GM23248 (cell line): ENCODE measurements at places on chromosomes 13 and 19. TPM values are rescaled to one million over a fixed set of nuclear protein-coding genes. Genes with fewer than 3 reads are reported as not detected.

DNA sequence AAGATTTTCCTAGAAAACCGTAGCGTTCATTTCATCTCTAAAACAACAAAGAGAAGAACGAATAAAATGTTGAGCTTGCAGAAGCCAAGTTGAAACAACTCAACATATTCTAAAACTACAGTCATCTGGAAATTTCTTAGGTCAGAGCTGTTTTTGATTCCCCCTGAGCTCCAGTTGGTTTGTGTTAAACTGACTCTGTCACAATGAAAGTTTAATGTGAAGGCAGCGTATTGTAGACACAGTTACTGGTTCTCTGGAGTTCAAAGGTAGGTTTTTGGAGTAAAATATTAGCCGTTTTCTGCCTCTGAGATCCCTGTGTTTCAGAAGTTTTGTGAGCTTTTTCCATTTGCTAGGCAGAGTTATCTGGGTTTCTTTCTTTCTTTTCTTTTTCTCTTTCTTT is 2.2 kb downstream of the ARHGEF7 start:
- peak overlapping the region; percentile 69 for H3K4me3 ChIP-seq
- H3K36me3 ChIP-seq = no peaks in the 10 kb centered on the region
- H3K4me1 ChIP-seq = peaks cover 20% of the 10 kb centered on the region
- DNase-seq = peak; percentile 53
- peak overlapping the region; percentile 75 for H3K27ac ChIP-seq

DNA sequence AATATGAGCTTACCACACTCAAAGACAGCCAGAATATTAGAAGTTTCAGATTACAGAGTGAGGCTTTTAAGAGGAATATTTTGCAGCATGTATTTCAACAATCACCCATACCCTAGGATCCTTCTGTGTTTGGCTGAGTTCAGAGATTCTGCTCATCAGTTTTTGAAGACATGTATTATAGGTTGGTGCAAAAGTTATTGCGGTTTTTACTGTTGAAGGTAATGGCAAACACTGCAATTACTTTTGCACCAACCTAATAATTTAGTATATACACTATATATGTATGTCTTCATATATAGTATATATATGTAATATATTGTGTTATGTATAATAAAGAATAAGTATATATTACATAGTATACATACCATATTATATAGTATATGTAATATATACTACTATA is 435.1 kb downstream of the IRS2 start:
- DNase-seq = no peak
- H3K36me3 ChIP-seq = no peaks in the 10 kb centered on the region
- H3K4me1 ChIP-seq = peaks cover 27% of the 10 kb centered on the region
- no peak overlapping the region for H3K27ac ChIP-seq
- no peak overlapping the region for H3K4me3 ChIP-seq

- no peaks in the 10 kb centered on the region for H3K4me1 ChIP-seq
- DNase-seq = peak; percentile 94
- no peaks in the 10 kb centered on the region for H3K36me3 ChIP-seq
- H3K4me3 ChIP-seq = peak overlapping the region; percentile 75
- no peaks in the 10 kb centered on the region for H3K27me3 ChIP-seq
These were observed 10.6 kb upstream of the ZNF709 start for GRCh38 chr19:12495002-12495802.

DNA sequence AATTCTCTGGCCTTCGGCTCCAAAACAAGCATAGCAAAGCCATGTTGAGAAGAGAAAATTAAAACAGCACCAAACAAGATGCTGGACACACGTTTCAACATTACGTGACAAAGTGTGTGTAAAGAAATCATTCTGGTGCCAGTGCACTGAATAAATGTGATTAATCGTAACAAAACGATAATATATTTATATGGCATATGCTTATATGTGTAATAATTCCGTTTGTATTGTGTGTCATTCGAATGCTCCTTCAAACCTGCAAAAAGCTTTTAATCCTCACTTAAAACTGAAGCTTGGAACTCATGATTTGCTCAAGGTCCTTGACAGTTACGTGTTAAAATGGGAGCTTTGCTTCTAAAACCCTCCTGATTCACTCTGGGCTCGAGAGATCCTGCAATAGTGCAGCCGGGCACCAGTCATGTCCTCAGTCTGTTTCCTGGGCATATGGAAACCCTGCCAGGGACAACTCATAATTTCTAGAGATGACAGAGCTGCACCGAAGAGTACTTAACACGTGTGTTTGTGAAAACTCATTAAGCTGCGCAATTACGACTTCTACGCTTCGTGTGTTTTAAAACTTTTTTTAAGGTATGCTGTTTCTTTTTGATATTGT is 731 bp upstream of the AKAP8L start:
- DNase-seq = peak; percentile 90
- H3K27ac ChIP-seq = peak overlapping the region; percentile 81
- no peaks in the 10 kb centered on the region for H3K27me3 ChIP-seq
- peaks cover 20% of the 10 kb centered on the region for H3K4me1 ChIP-seq
- peak overlapping the region; percentile 98 for H3K4me3 ChIP-seq
- peaks cover 18% of the 10 kb centered on the region for H3K36me3 ChIP-seq

- H3K4me1 ChIP-seq = no peaks in the 10 kb centered on the region
- no peak overlapping the region for H3K4me3 ChIP-seq
- peaks cover 40% of the 10 kb centered on the region for H3K27me3 ChIP-seq
- no peaks in the 10 kb centered on the region for H3K36me3 ChIP-seq
- DNase-seq = no peak
These were observed 39.1 kb downstream of the ERICH6B start for GRCh38 chr13:45576466-45576865.

GRCh38 chr13:110592665-110593064 is 22.7 kb upstream of the NAXD start:
- H3K36me3 ChIP-seq = no peaks in the 10 kb centered on the region
- peak overlapping the region; percentile 22; the same call in 1 of the 2 replicates for H3K27ac ChIP-seq
- DNase-seq = peak; percentile 73
- no peak overlapping the region for H3K4me3 ChIP-seq
- no peaks in the 10 kb centered on the region for H3K27me3 ChIP-seq
- no peaks in the 10 kb centered on the region for H3K4me1 ChIP-seq

DNA sequence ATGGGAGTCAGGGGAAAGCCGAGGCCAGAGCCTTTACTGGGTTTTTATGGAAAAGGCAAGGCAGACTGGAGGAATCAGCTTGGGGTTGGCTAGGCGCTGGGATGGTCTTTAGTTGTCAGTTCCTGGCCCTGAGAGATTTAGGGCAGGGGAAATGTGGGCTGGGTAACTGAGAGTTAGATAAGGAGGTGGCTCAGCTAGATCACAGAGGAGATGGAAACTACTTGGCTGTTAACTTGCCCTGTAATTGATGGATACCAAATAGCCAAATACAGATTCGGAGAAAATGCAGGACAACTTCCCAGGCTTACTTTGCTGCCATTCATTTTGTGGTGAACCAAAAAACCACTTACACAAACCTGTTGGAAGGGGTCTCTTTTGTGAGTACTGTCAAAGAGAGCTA is 54.0 kb downstream of the LRCH1 start:
- H3K27ac ChIP-seq = no peak overlapping the region
- DNase-seq = no peak
- no peak overlapping the region for H3K4me3 ChIP-seq
- no peaks in the 10 kb centered on the region for H3K36me3 ChIP-seq

GRCh38 chr19:50690439-50690838 is 29.2 kb downstream of the SHANK1 start:
- H3K27ac ChIP-seq = no peak overlapping the region
- no peaks in the 10 kb centered on the region for H3K4me1 ChIP-seq
- no peak for DNase-seq
- H3K27me3 ChIP-seq = peaks cover 8% of the 10 kb centered on the region

- peak; percentile 100 for DNase-seq
- H3K4me1 ChIP-seq = 0 out of 2 replicates have a peak, but pooled peaks cover 7% of the 10 kb centered on the region
- 0 out of 2 replicates have a peak, but pooled peaks cover 1% of the 10 kb centered on the region for H3K36me3 ChIP-seq
- no peaks in the 10 kb centered on the region for H3K27me3 ChIP-seq
- 0 out of 2 replicates have a peak within 1 kb of the TSS, but pooled peaks have one; percentile 14 for H3K27ac ChIP-seq
These were observed at the start of gene PIN1 for GRCh38 chr19:9834726-9835506. TSS of gene PIN1 (plus strand) at chr19:9835318. CDS start at chr19:9835345, 27 bp downstream.

DNA sequence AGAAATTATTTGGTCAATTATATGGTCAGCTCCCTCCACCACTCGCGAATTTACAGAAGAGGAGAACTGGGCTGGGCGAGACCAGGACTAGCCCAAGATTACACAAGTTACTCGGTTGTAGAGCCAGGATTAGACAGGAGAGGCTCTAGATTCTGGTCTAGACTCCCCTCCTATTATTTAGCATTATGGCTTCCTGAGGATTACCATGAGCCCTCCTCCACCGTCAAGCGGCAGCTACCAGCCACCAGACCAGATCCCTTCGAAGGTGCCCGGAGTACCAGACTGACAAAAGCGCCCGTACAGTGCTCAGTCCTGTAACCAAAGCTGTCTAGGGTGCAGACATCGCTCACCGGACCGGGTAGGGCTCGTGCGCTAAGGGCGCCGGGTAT is 497 bp upstream of the MLNR start:
- no peaks in the 10 kb centered on the region for H3K4me1 ChIP-seq
- H3K36me3 ChIP-seq = no peaks in the 10 kb centered on the region
- H3K27ac ChIP-seq = no peak overlapping the region

DNA sequence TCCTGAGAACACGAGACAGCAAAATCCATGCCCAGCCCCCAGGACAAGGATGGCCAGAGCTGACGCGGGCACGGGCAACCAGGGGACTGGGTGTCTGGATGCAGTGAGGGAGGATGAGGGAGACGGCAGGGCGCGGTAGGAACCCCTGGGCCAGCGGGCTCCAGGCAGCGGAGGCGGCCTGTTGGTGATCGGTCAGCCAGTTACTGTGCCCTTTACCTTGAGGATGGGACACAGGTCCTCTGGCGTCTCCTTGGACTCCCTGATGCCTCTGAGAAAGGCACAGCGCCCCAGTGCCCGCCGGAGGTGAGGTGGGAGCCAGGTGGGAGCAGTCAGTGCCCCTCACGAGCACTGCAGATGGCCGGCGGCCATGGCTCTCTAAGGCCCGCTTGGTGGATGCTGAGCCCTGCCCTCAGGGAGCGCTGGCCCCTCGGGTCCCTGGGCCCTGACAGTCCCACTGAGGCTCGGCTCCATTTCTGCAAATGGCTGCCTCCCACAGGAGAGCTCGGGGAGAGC is 31.2 kb downstream of the C13orf46 start:
- H3K27me3 ChIP-seq = no peaks in the 10 kb centered on the region
- no peak overlapping the region for H3K27ac ChIP-seq
- no peak for DNase-seq
- no peak overlapping the region for H3K4me3 ChIP-seq
- H3K36me3 ChIP-seq = no peaks in the 10 kb centered on the region

DNA sequence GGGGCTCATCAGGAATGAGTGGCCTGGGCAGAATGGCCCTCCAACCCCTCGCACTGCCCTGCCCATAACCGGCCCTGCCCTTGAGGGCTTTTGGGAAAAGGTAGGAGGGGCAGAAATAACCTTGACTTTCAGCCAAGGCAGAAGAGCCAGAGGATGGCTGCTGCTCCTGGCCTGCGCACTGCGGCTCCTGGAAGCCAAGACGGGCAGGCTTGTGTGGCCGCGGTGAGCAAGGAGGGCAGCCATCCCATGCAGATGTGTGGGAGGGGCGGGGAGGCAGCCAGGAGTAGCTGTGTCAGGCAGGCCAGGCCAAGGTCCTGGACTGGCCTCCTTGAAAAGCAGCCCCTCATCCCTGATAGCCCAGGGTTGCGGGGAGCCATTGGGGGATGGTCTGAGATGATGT is 57.6 kb upstream of the URI1 start:
- H3K36me3 ChIP-seq = no peaks in the 10 kb centered on the region
- 0 out of 2 replicates have a peak, but pooled peaks cover 6% of the 10 kb centered on the region for H3K27me3 ChIP-seq
- H3K27ac ChIP-seq = no peak overlapping the region
- H3K4me1 ChIP-seq = peaks cover 8% of the 10 kb centered on the region
- no peak for DNase-seq

DNA sequence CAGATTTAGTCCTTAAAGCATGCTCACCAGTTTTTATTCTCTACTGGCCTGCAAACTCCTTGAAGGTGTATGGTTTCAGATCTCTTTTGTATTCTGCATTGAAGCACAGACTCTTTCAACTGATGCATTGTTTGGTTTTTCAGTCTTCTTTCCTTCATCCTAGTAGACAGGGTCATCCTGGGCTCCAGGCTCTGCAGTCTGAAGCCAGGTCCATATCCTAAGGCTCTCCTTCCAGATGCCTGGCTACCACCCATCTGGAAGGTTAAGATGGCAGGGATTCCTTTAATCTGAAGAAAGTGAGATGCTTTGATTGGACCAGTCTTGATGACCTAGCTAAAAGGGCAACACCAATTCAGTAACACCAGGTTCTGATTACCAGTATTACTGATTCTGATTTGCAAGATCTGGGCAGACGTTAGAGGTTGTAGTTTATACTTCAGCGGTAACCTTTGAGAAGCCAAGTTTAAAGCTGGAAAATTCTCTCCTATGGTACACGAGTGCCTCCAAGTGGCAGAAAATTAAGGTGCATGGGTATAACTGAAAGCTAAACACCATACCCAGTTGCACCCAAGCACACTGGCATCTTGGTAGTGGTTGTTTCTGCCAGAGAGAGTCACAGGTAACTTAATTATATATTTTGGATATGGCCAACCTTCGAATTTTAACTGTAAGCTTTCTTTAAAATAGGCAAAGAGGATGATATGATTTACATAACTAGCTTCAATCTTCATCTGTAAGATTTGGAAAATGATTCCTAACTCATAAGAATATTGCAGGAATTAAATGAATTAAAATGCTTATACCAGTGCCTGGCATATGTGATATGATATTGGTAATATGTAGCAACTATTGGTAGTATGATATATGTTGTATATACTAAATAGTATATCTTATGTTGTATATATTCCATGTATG is 1651.9 kb upstream of the MIR17HG start:
- H3K4me1 ChIP-seq = no peaks in the 10 kb centered on the region
- H3K36me3 ChIP-seq = no peaks in the 10 kb centered on the region
- peak; percentile 41 for DNase-seq

GRCh38 chr19:3365093-3365835 is 1.1 kb upstream of the NFIC start:
- H3K27ac ChIP-seq = peak overlapping the region; percentile 82
- H3K36me3 ChIP-seq = no peaks in the 10 kb centered on the region
- DNase-seq = peak; percentile 62
- peak overlapping the region; percentile 91 for H3K4me3 ChIP-seq

The SLAIN1 gene
- not detected in 2 replicates for polyA plus RNA-seq

The TSKS gene
- polyA plus RNA-seq = 0.31 and 0.93 TPM in 2 replicates

The SHISA7 gene
- polyA plus RNA-seq = not detected in 2 replicates

The ZNF560 gene
- 0.16 and 0.48 TPM in 2 replicates for polyA plus RNA-seq

The MYH14 gene
- not detected in 2 replicates for polyA plus RNA-seq

The ZGLP1 gene
- polyA plus RNA-seq = 1.4 and 1.8 TPM in 2 replicates

The SHD gene
- not detected in 2 replicates for polyA plus RNA-seq

The RFX2 gene
- polyA plus RNA-seq = 11.3 and 11.7 TPM in 2 replicates

The TEX26 gene
- polyA plus RNA-seq = not detected in 2 replicates

The THAP8 gene
- 11.8 and 12.8 TPM in 2 replicates for polyA plus RNA-seq

The ZNF383 gene
- 3.3 and 4.1 TPM in 2 replicates for polyA plus RNA-seq

The ZNF823 gene
- polyA plus RNA-seq = 1.9 and 3.0 TPM in 2 replicates

The UBE2S gene
- 106 and 107 TPM in 2 replicates for polyA plus RNA-seq

The RPL13A gene
- 893 and 894 TPM in 2 replicates for polyA plus RNA-seq
